NCI-H146 (cell line): ENCODE measurements at places on chromosomes 12 and 14.
A peak's percentile ranks its signal among the peaks of the same experiment; 100 is the strongest.

GRCh38 chr12:10759657-10760056, 36.5 kb upstream of the YBX3 start:
- DNase-seq = no peak

DNA sequence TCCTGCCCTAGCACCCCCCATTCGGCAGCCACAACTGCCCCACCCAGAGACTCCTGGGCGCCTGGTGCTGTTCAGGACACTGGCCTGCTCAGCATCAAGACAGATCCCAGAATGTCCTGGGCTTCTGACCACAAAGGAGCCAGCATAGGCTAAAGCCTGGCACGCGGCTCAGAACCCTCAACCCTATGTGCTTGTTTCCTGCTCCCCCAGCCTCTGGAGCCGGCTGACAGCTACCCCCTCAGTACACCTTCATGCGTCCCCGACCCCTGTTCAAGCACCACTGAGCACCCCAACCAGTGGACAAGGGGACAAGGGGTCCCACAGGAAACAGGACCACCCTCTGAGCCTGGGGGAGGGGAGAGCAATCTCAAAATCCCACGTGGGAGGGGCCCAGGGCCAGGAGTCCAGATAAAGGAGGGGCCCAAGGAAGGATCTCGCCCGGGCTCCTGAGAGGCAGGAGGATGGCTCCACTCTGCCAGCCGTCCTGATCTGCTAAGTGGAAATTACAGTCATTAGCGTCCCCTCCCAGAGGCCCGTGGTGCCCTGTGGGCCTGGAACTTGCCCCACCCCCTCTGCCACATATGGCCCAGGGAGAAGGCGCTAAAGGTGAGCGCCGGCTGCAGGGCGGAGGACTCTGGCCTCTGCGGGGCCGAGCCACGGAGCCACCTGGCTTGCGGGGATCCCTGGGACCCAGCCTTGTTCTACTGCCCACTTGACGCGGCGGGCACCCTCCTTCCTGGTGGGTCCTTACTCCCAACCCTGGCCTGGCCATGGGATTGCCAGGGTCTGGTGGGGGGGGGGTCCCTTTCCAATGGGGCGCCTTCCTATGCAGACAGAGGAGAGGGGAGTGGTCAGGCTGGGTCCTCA, 27.2 kb upstream of the GPR132 start:
- peak; percentile 68 for DNase-seq

GRCh38 chr12:1173781-1174617, 183.0 kb downstream of the ERC1 start:
- DNase-seq = peak; percentile 94

DNA sequence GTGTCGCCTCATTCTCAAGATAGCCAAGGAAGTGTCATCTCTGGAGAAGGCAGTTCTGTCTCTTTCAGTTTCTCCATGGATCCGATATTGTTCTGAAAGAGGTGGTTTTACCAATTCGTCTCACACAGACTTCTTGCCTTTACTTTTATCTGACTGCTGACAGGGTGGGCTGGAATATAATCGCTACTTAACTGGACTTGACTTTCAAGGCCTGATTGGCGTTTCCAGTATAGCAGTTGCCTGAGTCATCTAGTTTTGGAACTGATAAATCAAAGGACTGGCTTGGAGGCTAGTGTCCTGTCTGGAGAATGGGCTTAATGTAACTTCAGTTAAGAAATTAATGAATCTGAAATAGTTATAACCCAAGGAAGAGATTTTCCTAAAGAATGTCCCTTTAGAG, 21.6 kb downstream of the PRKCH start:
- DNase-seq = no peak

GRCh38 chr12:130523208-130523607, 185.5 kb downstream of the PIWIL1 start:
- no peak for DNase-seq

DNA sequence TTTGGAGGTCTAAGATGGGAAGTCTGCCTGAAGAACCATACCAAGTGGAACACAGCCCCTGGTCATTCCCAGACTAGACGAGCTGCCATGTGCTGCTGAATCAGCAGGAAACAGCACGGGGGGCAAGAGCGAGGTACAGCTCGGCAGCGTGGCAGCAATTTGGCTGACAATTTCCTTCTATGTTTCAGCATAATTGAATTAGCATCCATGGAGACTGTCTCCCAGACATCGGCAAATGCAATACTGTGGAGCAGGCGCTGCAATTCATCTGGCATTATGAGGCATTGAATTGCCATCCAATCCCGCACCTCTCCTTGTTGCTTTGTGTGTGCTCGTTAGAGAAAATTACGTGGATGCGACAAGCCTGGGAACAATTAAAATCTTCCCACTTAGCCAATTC, 46.0 kb upstream of the CCDC60 start:
- peak; percentile 64 for DNase-seq

DNA sequence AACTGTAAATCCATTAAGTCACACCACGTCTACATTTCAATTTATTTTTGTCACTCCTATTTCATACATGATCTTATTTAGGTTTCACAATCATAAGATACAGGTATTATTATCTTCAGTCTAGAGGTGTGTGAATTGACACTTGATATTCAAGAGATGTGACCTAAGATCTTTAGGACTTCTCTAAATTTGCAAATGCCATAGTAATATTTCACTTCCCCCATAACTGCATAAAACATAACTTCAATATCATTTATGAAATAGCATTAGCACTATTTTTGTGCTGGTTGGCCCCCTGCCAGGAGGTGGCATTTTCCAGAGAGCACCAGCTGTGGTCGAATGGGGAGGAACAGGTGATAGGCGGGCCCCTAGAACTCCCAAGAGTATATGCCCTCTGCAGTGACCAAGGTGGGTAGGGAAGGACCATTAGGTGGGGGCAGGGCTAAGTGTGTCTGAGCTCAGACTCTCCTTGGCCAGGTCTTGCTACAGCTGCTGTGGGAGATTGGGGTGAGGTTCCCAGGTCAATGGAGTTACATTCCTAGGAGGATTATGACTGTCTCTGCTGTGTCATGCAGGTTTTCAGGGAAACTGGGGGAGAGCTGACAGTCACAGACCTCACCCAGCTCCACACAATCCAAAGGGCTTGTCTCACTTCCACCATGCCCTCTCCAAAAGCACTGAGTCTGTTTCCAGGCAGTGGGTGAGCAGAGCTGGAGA, 49.2 kb upstream of the ERGIC2 start:
- DNase-seq = no peak

DNA sequence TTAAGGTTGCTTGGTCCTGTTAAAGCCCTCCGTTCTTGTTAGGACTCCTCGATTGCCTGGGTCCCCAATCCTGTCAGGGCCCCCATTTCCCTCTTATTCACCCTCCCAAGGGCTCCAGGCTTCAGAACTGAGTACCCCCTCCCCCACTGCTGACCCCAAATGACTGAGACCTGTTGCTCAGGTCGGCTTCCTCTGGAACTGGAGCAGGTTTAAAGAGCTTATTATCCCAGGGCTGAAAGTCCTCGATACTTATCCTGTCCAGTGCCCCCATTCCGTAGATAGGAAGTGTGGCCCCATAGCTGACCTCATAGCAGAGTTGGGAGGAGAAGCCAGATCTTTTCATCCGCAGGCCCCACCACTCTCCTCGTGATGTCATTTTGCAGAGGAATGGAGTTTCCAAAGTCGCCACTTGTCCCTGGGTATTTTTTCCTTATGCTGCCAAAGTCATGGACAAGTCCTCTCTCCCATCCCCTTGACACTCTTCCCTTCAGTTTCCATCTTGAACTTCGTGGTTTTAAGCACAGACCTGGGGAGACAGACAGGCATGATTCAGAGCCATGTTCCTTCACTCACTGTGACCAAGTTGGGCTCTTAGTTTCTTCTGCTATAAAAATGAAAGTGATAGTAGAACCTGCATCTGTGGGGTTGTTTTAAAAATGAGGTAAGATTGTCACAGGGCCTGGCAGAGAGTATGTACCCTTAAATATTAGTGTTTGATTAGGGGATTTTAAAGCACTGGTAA, 1.2 kb downstream of the USP30 start:
- DNase-seq = no peak

GRCh38 chr12:131100031-131100674, 146.4 kb downstream of the ADGRD1 start:
- no peak for DNase-seq

GRCh38 chr14:38419579-38419978, 163.7 kb upstream of the CLEC14A start:
- no peak for DNase-seq

DNA sequence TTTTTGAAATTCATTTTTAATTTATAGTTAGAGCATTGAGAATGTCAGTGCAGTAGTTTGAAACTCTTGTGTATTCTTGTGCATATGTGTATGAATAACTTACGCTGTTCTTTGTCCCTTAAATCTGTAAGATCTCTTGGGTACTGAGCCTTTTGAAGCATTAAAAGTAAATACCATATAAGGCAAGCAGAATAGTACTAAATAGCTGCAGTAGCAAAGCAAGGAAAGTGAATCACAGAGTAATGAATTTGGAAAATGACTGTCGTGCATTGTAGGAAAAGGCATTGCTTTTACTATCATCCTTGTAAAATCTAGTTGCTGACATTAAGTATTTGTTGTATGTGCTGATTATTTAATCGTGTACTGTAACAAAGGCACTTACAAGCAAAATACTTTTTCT, 12.1 kb downstream of the CNOT2 start:
- DNase-seq = no peak

DNA sequence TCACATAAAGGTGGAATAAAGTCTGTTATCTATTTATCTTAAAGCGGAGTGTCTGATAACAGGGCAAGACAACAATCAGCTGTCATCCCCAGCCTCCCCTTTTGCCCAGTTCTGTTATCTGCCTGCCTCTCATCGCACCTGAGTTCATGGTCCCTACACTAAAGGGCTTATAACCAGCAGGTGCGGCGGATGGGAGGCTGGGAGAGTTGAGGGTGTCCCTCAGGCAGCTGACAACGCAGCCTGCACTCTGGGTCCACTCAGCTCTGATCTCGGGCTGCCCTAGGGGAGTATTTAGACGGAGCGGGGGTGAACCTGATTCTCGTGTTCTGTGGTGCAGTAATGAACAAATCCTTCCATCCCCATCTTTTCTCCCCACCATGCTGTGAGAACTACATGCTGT, 34.0 kb upstream of the JDP2 start:
- DNase-seq = no peak

DNA sequence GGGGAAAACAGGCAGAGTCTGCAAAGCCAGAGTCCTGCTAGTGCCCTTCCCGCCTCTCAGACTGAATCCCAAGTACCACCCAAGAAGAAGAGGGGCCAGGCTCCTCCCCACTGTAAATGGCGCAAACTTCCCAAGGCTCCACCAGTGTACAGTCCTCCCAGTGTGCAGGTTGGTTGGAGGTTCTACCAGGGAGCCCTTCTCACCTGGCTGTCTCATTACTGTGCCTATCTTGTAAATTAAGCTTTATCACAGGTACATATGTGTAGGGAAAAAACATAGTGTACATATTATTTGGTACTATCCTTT, 189.7 kb downstream of the FSCB start:
- peak; percentile 18 for DNase-seq

DNA sequence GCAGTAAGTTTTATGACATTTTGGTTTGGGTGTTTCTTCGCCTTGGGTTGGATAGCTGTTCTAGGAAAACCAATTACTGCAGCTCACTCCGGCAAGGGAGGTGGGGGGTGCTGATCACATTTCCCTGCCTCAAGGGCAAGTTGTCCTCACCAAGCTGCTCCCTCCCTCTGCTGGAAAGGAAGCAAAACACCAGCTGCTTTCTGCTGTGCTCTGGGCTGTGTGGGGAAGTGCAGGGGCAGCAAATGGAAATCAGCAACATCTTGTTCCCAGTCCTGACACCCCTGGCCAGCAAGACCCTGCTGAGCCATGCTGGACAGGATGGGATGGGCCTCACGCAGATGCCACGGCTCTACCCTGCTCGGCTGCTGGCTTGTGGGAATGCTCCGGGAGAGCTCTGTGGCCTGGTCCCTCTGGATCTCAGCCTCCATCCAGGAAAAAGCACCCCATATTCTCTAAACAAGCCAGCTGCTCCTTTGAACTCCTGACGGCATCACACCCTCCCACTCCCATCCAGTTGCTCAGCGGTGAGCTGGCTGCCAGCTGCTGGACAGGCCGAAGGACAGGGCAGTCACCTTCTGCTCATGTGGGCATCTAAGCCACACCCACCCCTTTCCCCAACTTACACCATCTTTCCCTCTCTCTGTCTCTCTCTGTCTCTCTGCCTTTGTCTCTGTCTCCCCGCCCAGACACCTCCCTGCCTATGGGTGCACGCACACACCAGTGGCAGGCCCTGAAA, 52.4 kb upstream of the EIF5 start:
- peak; percentile 39 for DNase-seq

- no peak for DNase-seq
These were observed 30.3 kb downstream of the TC2N start for GRCh38 chr14:91837076-91837475.

- DNase-seq = no peak
These were observed 33.2 kb downstream of the TMEM30B start for GRCh38 chr14:61247935-61248334.

- no peak for DNase-seq
These were observed 39.4 kb upstream of the FUT8 start for GRCh38 chr14:65373016-65373670.

GRCh38 chr12:48336061-48336460, 14.7 kb downstream of the ZNF641 start:
- DNase-seq = no peak

- no peak for DNase-seq
These were observed 7.4 kb upstream of the CCDC198 start for GRCh38 chr14:57501039-57501557.

DNA sequence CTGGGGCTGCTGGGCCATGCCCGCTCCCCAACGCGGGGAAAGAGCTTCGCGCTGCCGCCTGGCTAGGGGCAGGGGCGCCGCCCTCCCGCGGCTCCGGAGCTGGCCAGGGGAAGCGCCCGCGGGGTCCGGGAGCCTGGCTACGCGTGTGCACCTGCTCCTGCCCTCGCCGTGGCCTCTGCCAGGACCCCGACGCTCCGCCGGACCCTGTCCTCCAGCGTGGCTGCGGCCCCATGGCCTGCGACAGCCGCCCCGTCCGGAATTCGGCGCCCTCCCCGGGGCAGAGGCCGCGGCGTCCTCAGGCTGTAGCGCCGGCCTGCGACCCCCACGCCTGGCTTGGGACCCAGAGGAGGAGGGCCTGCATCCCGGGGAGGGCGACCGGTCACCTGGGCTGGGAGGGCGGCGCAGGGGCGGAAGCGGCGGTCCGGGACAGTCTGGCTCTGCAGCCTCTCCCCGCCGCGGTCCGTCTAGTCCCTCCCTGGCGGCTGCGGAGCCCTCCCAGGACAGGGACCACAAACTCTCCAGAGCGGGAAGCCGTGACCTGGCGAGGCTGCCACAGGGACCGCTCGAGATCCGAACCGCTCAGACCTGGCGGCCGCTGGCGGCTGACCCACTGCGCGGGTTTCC, 85.6 kb downstream of the ALG10 start:
- no peak for DNase-seq

GRCh38 chr14:99589651-99590530, 14.1 kb downstream of the CCDC85C start:
- no peak for DNase-seq

DNA sequence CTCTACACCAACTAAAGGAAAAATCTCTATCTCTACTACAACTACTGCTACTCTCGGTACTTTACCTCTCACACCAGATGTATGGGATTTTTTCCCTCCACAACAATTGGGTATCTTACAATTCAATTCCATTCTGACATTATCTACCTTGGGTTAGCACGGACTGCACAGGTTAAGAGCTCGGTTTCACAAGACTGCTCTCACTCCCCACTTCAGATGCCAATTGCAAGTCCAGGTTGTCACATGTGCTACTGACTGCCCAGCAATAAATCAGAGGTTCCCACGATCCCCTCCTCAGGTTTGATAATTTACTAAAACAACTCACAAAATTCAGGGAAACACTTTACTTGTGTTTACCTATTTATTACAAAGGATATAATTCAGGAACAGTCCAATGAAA, 58.0 kb downstream of the OVCH1 start:
- no peak for DNase-seq

- DNase-seq = no peak
These were observed 157.5 kb upstream of the LRIG3 start for GRCh38 chr12:59077575-59078426.
